ENCODE measurements at places on chromosomes 13 and 19.

- no peak for DNase-seq
Measured at GRCh38 chr13:28463481-28463880, 31.4 kb downstream of the FLT1 start.

DNA sequence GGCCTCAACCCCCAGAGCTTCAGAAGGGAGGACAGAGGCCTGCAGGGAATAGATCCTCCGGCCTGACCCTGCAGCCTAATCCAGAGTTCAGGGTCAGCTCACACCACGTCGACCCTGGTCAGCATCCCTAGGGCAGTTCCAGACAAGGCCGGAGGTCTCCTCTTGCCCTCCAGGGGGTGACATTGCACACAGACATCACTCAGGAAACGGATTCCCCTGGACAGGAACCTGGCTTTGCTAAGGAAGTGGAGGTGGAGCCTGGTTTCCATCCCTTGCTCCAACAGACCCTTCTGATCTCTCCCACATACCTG is 969 bp upstream of the CEACAM5 start:
- DNase-seq: peak; percentile 28

DNA sequence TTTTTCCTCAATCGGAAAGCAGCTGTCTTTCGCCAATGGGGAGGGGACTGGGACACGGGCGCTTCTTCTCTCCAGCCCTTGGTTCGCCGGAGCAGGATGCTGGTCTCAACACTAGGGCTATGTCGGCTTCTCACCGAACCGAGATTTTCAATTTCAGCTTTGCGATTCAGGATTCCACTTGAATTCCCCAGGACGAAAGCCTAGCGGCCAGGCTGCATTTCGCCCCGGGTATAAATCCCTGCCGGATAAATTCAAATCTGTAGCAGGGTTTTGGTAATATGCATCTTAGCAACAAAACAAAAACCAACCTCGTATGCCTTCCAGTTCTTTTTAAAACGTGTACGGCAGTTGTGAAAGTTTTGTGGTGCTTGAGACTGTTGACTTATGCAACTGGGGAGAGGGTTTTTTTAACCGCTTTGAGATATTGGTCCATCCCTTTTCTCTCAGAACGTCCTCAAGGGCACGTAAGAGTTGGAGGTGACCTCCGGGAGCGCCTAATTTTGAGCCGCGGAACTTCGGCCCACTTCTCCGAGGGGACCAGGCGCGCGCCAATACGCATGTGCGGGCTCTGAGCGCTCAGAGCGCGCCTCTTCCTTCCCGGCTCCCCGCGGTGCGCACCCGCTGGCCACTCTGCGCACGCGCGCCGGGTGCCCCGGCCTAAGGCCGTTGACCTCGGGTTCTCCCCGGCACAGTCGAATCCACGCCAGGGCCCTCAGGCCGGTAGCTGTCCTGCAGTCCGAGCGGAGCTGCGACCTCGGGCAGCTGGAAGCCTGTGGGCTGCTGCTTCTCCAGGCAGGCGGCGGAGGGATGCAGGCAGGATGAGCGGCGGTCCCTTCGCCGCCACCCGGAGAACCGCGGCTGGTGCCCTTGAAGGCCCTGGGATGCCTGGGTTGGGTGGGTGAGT is 7.6 kb downstream of the POU4F1 start:
- DNase-seq: no peak

GRCh38 chr13:29801737-29802305 is 48.6 kb downstream of the UBL3 start:
- DNase-seq: no peak

- no peak for DNase-seq
Measured at GRCh38 chr13:49295244-49295643, 47.5 kb downstream of the CDADC1 start.

DNA sequence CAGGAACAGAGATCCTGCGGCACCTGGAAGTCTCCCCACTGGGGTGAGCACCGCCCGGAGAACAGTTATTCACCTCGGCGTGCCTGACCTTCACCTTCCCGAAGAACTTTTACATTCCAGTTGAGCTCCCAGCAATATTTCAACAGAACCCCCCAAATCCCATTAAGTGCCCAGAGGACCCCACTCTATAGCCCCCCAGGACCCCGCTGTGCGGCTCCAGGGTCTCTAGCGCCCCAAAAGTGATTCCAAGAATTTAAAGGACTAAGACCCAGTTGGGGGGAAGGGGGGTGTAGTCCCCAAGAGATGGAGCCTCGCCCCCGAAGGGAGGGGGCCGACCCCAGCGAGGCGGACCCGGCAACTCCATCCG is 480 bp downstream of the GPR108 start:
- DNase-seq: no peak

DNA sequence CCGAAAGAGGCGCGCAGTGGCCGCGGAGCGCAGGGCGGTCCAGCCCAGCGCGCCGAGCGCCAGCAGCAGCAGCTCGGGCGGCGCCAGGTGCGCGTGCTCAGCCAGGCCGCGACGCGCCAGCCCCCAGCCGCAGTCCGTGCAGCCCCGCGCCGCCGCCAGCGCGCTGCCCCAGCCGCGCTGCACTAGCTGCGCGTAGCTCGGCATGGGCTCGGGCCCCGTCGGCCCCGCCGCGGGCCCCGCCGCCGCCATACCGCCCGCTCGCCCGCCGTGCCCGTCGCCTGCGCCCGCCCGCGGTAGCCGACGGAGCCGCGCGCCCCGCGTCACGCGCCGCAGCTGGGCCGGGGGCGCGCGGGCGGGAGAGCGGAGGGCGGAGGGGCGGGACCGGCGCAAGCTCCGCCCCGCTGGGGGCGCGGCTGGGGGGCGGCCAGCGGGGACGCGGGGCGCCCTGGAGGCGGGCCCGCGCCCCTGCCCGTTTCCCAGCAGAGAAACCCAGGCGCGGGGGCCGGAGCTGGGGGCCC is at the start of gene CERS1:
Gene CERS1 (minus strand): TSS at position 335 of the 518 bp plus-strand sequence. CDS start 86 bp downstream, at position 249.
- peak; percentile 66 for DNase-seq

- no peak for DNase-seq
Measured at GRCh38 chr13:20340759-20341171, 108.6 kb upstream of the GJB6 start.

DNA sequence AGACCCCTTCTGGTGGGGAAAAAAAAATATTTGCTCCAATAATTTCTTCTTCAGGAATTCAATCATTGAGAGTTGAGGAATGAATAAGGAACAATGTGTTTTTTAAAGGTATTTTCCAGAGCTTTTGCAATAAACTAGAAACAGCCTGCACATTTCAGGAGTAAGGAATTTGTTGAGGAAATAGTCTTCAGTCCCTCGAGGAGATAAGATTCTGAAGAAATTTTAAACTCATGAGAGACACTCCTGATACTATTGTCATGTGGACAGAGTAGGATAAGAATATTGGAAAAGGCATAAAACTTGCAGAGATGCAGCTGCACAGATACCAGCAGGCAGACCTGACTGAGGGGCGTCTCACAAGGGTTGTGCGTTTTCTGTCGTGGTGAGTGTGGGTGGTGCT is 36.6 kb downstream of the COMP start:
- DNase-seq: no peak

GRCh38 chr13:44768775-44769581 is 192.8 kb upstream of the TSC22D1 start:
- DNase-seq: no peak

GRCh38 chr13:112574834-112575613 is 12.9 kb downstream of the TUBGCP3 start:
- no peak for DNase-seq

GRCh38 chr19:33486407-33486806 is 35.2 kb downstream of the PEPD start:
- no peak for DNase-seq

DNA sequence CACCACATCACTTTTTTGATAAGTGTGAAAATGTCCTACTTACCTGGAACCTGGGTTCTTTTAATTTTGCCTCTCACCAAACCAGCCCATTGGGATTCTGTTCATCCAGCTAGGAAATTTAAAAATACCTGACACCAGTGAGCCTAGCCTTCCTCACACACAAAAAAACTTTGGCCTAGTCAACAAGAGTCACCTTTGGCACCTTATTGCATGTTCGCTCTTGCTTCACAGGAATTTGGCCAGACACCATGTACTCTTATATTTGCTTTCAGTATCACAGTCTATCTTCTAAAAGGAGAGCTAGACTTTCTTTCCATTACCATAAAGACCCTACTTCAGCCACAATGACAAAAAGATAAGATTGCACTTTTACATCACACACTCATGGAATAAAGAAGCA is 65.8 kb downstream of the ZNF257 start:
- no peak for DNase-seq

- DNase-seq: peak; percentile 99
Measured at GRCh38 chr19:58154679-58155648, 4.4 kb upstream of the ZNF329 start.

DNA sequence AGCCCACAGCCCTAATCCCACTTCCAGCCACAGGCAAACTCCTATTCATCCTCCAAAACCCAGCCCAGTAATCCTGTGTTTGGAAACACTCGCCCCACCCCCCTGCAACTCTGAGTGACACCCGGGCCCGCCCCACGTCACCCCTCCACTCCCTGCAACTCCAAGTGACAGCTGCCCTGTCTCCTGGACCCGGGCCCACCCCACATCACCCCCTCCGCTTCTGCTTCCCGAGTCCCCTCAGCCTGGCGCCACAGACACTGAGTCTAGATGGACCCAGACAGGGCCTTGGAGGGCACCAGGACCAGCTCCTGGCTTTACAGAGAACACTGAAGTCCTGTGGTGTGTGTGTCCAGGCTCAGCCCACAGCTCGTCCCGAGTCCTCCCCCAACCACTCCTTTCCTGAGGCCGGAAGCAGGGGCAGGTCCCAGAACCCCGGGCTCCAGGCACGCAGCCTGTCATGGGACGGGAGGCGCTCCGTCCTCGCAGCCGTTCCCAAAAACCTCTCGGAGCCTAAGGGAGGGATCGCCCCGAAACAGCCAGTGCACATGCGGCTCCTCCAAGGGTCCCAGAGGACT is 7.7 kb downstream of the REXO1 start:
- DNase-seq: no peak

DNA sequence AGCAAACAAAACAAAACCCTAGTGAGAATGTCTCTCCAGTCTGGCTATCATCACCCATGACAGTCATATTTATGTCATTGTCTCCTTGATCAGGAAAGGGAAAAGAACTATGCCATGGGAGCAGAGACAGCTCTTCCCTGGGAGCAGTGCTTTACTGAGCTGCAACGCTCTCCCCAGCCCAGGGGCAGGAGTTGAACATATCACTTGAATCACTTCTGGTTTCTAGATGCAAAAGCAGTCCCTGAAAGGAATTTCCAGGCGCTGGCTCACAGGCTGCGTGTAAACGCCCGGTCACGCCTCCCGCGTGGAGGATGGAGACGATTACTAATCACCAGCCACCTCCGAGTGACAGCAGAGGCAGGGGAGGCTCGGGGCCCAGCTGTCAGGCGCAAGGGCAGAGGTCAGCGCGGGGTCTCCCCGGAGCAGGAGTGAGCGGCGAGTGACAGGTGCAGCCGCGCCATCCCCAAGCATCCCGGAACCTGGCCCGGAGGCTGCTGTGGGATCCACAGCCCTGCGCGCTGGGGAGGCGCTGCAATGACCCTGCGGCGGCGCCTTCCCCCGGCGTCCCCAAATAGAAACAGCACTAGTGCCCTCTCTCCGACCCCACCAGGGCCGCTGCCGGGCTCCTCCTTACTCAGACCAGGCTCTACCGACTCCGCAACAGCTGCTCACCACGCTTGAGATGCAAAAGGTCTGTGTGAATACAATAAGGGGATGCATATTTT is 23.5 kb upstream of the DCLK1 start:
- DNase-seq: no peak

- no peak for DNase-seq
Measured at GRCh38 chr19:33261511-33262189, 36.0 kb upstream of the SLC7A10 start.

- DNase-seq: no peak
Measured at GRCh38 chr13:51626749-51627148, 42.5 kb downstream of the WDFY2 start.

GRCh38 chr19:49999371-50000010 is 25.7 kb downstream of the VRK3 start:
- DNase-seq: no peak

All from left forelimb (tissue), 1 donor.